ENCODE measurements at places on chromosomes 12 and 14.

DNA sequence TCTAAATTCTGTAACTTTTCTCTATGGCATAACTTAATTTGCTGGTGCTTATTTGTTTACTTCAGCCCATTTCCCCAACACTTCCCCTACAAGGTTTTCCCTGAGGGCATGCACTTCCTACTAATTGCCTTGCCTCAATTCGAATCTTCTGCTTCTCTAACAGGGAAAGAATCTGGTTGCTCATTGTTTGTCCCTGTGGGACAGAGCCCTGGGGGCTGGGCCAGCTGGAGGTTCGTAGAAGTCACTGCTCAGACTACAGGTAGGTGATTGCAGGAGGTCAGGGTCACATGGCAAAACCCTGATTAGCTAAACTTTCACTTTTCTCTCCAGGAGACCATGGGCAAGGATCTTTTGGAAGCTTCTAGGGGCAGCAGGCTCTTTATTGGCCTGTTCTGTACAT is 72.0 kb downstream of the ZFC3H1 start:
- DNase-seq: no peak

GRCh38 chr12:38588624-38589305 is 272.2 kb downstream of the ALG10B start:
- peak; percentile 2 for DNase-seq

GRCh38 chr12:58481811-58482210 is 438.5 kb downstream of the LRIG3 start:
- DNase-seq: no peak

DNA sequence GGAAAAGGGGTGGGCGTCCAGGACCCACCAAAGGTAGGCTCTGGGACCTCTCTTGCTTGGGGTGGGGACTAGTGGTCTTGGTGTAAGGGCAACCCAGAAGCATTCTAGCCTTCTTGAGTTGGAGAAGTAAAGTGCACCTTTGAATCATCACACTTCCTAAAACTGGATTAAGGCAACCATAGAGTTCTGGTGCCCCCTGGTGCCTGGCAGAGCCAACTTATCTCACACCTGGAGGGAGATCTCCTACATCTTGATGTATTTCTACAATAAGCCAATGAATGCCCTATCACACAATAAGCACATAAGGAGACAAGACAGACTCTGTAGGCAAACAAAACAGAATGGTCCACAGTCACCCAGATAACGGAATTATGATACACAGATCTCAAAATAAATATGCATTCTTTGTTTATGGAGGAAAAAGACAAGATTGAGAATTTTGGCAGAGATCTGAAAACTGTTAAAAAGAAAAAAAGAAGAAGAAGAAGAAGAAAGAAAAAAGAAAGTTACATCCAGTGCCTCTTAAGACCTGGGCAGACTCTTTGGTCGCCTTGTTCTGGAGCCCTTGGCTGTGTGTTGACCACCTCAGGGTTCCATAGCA is 95.9 kb upstream of the PPP2R5C start:
- peak; percentile 75 for DNase-seq

GRCh38 chr14:50718949-50719348 is 50.8 kb upstream of the SAV1 start:
- no peak for DNase-seq

GRCh38 chr12:96183734-96184370 is 10.3 kb upstream of the ELK3 start:
- DNase-seq: peak; percentile 29

GRCh38 chr12:127619869-127620734 is 646.9 kb upstream of the TMEM132C start:
- DNase-seq: no peak

DNA sequence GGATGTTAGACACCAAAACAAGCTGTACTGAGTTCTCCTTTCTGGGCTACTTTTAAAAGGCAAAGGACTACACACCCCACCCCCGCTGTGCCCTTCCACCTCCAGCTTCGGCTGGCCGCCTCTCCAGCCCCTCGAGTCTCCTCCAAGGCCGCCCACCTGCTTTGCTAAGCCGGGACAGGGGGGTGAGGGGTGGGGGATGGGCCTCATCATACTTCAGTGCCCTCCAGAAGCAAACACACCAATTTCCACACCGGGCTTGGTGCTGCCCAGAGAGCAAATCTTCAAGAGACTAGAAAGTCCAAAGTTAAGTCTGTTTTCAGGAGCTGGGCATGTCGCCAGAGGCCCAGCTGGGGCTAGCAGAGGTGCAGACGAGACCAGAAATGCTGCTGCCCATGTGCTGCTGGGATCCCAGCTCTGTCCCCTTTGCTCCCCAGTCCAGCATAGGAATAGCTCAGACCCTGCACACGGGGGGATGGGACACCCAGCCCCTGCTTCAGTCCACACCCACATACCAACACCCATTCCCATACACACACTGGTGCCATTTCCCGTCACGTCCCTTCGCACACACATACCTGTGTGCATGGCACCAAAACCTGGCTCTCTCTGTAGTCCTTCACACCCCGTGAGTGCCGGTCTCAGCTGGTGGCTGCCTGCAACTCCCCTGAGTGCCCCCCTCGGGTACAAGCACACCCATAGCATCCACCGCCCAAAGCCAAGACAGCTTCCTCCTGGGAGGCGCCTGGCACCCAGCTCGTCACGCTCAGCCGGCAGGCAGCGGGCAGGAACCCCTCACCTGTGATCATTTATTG is 1.0 kb downstream of the SLC6A12 start:
- DNase-seq: no peak

GRCh38 chr12:45728630-45729232 is 775 bp upstream of the ARID2 start:
- DNase-seq: peak; percentile 94

GRCh38 chr12:11524446-11524845 is 125.0 kb upstream of the ETV6 start:
- no peak for DNase-seq

DNA sequence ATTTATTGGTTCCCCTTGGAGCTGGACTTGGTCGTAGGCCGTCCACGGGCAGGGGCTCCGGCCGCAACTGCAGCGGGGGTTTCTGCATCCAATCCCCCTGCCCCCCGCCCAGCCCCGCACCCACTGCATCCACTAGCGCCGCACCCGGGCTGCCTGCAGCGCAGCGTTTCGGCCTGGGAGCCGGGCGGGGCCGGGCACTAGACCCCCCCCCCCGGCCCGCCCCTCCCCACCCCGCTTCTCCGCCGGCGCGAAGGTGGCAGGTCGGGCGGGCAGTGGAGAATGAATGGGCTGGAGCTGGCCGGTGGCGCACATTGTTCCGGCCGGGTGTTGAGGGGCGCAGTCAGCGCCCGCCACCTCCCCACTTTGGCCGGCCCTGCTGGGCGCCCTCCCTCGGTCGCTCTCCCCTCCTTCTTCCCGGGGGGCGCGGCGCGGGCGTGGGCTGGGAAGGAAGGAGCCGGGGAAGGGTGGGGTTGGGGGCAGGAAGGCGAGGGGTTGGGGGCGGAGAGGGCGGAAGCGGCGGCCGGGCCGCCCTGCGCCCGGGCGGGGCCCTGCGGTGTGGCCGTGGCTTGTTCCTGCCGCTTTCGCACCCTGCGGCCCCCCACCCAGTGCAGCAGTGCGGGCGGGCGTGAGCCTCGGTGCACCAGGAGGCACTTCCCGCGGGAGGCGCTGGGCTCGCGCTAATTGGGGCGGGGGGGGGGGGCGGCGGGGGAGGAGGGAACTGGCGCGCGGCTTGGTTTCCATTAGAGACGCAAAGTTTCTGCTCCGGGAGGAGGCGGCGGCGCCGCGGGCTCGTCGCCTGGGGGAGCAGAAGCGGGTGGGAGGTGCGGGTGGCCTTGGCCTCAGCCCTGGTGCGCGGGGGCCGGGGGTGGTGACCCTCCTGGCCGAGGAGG is 841 bp downstream of the CALM1 start:
- peak; percentile 61 for DNase-seq

DNA sequence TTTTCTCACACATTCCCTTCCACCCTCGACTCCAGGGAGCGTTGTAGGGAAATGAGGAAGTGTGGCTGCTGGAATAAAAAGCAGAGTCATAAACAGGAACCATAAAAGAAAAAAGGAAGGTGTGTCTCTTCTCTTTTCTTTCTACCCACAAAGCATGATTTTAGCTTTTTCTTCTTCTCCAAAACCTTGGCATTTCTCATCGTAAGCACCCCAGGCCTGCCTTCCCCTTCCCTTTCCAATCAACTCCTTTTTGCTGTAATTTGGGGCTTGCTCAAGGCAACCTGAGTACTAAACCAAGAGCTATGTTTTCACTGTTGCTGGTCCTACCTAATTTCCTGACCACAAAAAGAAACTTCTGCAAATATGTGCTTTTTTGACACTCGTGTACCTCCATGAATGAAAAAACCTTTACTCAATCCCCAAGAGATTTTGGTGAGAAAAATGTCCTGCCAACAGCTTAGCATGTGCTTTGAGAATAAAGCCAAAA is 9.2 kb downstream of the PLBD1 start:
- DNase-seq: peak; percentile 23

DNA sequence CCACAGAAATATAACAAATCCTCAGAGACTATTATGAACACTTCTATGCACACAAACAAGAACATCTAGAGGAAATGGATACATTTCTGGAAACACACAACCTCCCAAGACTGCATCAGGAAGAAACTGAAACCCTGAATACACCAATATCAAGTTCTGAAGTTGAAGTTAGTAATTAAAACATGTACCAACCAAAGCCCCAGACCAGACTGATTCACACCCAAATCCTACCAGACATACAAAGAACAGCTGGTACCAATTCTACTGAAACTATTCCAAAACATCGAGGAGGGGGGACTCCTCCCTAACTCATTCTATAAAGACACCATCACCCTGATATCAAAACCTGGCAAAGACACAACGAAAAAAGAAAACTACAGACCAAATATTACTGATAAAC is 114.7 kb upstream of the CCDC175 start:
- no peak for DNase-seq

DNA sequence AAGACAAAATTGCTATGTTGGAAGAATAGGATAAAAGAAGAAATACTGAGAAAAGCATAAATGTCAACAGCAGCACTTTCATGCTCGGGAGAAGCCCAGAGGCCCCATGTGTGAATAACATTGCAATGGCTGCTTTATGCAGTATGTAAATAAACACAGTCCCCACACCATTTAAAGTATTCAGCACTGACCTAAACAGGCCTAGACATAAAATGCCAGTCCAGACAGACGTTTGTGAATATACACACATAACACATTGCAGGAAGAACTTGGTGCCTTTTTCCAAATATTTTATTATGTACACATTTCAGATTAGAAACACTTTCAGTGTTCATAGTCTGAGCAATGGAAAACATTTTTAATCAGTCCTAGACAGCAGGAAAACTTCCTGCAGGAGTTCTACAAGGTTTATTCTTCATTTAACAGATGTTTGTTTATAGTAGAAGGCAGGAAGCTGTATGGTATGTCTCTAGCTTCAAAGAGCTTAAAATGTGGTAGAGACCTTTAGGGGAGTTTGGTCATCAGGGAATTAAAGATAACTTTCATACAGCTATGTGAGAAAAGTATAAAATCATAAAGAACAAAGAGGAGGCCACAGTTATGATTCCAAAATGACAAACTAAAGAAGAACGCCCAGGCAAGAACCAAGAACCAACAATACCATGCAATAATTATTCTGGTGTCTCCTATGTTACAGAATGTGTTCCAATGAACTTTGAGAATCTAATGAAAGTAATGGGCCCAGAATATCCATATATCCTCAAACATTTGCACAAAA is 30.6 kb upstream of the SLC38A2 start:
- DNase-seq: no peak

GRCh38 chr12:83793616-83794015 is 1106.9 kb downstream of the TMTC2 start:
- DNase-seq: no peak

DNA sequence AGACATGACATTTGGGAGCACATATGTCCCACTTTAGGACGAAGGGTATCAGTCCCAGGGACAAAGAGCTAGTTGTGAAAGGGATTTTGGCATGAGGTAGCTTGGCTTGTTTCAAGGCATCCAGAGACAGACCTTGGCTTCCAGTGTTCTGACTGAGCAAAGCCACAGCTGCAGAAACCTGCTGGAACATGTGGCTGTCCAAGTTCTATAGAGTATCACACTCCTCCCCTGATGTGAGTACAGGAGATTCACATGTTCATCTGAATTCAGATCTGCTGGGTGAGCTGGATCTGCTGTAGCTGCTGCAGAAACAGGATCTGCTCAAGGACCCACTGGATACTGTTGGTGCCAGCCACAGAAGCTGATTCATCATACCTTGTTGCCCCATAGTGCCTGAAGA is 10.1 kb upstream of the C14orf39 start:
- no peak for DNase-seq

DNA sequence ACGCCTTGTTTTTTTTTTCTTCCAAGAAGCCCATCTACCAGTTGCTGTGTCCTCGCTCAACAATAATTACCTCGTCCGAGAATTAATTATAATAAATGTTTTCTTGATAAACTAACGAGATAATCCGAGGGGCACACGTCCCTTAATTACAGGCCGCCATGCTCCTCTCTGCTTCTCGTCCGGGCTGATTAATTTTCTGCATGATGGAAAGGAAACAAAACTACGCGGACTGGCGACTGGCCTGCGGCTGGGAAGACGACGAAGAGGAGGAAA is 2.2 kb downstream of the OTX2 start:
- DNase-seq: no peak

DNA sequence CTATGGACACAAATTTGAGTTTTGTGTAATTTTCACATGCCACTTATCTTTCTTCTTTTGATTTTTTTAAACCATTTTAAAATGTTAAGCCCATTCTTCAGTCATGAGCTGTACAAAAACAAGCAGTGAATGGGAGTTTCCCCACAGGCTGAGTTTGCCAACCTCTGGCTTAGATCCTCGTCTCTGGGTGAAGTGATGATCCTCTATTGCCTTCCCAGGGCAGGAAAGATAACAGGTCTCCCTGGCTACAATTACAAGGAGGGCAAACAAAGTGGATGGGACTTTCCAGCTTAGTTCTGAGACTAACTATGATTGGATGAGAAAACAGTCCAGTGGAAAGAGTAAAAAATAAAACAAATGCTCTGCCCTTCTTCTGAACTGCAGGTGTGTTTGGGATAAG is 203.7 kb downstream of the SPTSSA start:
- no peak for DNase-seq

DNA sequence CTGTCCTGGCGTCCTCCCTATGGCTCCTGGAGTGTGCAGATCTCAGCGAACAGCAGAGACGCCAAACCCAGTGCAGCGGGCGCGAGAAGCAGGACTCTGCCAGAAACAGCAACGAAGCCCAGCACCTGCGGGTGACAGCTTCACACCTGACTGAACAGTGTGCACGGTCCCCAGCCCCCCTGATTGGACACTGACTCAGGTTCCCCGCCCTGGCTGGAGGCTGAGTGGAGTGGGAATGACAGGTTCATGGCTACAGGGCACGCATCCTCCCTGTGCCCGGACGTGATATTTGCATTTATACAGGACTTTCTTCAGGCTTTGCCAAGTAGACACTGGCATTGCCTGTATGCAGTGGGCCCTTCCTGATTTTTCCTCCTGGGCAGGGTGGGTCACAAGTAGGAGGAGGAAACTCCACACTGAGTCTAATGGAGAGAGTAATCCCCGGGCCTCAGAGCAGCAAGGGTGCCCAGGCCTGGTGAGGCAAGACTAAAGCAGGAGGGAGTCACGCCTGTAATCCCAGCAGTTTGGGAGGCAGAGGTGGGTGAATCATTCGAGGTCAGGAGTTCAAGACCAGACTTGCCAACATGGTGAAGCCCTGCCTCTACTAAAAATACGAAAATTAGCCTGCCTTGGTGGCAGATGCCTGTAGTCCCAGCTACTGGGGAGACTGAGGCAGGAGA is 71.6 kb downstream of the ASCL4 start:
- DNase-seq: no peak

- DNase-seq: no peak
Measured at GRCh38 chr12:64779354-64779974, 20.3 kb upstream of the GNS start.

GRCh38 chr12:70918321-70918720 is 2.2 kb downstream of the PTPRR start:
- DNase-seq: no peak

GRCh38 chr12:52810554-52810953 is 3.4 kb downstream of the KRT4 start:
- no peak for DNase-seq

Data from Kasumi-1 (cell line).